MCF 10A (cell line): ENCODE measurements at places on chromosomes 2 and 18. TPM values are rescaled to one million over a fixed set of nuclear protein-coding genes. Genes with fewer than 3 reads are reported as not detected.

DNA sequence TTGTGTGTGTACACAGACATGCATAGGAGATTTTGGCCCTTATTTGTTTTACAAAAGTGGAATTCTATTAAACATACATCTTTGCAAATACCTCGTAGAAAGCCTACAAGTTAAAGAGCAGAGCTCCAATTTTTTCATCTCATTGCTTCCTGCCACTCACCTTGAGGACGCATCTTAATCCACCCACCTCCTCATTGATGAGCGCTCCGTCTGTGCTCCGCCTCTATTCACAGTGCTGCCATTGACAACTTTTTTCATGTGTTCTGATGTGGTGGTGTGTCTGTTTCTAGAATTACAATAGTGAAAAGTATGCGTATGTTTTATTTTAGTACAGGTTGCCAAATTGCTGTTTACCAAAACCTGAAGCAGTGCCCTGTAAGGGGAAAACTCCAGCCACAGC lies 36.3 kb downstream of the NEURL3 start:
- H3K27ac ChIP-seq: no peak overlapping the region
- H3K4me3 ChIP-seq: no peak overlapping the region
- no peaks in the 10 kb centered on the region for H3K4me1 ChIP-seq
- DNase-seq: no peak
- H3K36me3 ChIP-seq: no peaks in the 10 kb centered on the region
- H3K27me3 ChIP-seq: peaks cover 32% of the 10 kb centered on the region

- DNase-seq: no peak
- H3K4me1 ChIP-seq: peaks cover 17% of the 10 kb centered on the region
These were observed 27.9 kb upstream of the GLI2 start for GRCh38 chr2:120707816-120708215.

LYPD6B gene
- 0.37 TPM in 2 replicates for total RNA-seq

DNA sequence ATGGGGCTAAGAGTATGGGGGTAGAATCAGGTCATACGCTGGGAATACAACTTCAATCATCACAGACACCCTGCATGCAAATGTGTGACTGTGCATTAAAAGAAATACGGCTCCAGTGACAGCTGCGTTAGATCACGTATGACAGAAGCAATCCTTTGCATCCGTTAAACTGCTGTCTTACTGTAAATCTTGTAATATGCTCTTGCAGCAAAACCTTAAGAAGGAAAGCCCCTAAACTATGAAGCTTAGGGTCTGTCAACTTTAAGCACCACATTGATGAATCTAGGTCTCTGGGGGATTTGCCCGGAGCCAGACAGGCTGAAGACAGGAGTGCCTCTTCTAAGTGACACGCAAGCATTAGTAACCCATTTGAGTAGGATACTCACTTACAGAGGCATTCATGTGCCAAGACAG lies 84.7 kb upstream of the EML6 start:
- no peak overlapping the region for H3K4me3 ChIP-seq
- no peak overlapping the region for H3K27ac ChIP-seq
- no peaks in the 10 kb centered on the region for H3K27me3 ChIP-seq
- H3K4me1 ChIP-seq: peaks cover 18% of the 10 kb centered on the region
- peaks cover 72% of the 10 kb centered on the region for H3K36me3 ChIP-seq
- no peak for DNase-seq

SPATA3 gene
- total RNA-seq: not detected in 2 replicates

- H3K27ac ChIP-seq: no peak overlapping the region
- no peak overlapping the region for H3K4me3 ChIP-seq
- H3K27me3 ChIP-seq: peaks cover 17% of the 10 kb centered on the region
- DNase-seq: no peak
- peaks cover 2% of the 10 kb centered on the region for H3K4me1 ChIP-seq
- H3K36me3 ChIP-seq: no peaks in the 10 kb centered on the region
These were observed 32.1 kb upstream of the INSIG2 start for GRCh38 chr2:118056165-118056534.

LHCGR gene
- not detected in 2 replicates for total RNA-seq

DNA sequence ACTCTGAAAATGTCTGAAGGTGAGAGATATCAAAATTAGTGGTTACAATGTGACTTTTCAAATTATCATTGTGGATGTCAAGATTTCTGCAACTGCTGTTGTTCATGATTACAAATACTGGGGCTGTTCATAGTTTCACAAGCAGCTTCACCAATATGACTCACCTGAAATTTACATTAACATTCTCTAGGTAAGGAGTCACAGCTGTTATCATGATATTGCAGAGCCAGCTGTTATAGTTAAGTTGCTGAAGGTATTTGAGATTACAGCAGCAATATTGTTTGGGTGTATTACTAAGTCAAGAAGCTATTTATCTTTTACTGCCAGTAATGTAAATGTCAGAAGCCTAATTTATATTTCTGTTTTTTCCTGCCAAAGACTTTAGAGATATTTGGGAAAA lies 140.0 kb downstream of the MC4R start:
- H3K27me3 ChIP-seq: peaks cover 28% of the 10 kb centered on the region
- no peak overlapping the region for H3K27ac ChIP-seq
- H3K4me1 ChIP-seq: no peaks in the 10 kb centered on the region
- no peaks in the 10 kb centered on the region for H3K36me3 ChIP-seq

KCNG2 gene
- not detected in 2 replicates for total RNA-seq

- H3K4me3 ChIP-seq: peak within 1 kb of the TSS; percentile 84
- H3K4me1 ChIP-seq: peaks cover 29% of the 10 kb centered on the region
- no peaks in the 10 kb centered on the region for H3K36me3 ChIP-seq
These were observed at the start of gene SERPINE2 for GRCh38 chr2:224039080-224039769. SERPINE2 (minus strand) TSS chr2:224039286; CDS start chr2:224001900, 37,386 bp downstream.

GRCh38 chr2:192669505-192670091 lies 474.9 kb upstream of the TMEFF2 start:
- H3K4me3 ChIP-seq: no peak overlapping the region
- DNase-seq: no peak
- no peak overlapping the region for H3K27ac ChIP-seq
- H3K36me3 ChIP-seq: no peaks in the 10 kb centered on the region
- H3K27me3 ChIP-seq: no peaks in the 10 kb centered on the region
- H3K4me1 ChIP-seq: no peaks in the 10 kb centered on the region

ARHGAP15 gene
- 0.61 TPM in 1 of 2 replicates, not detected in the other for total RNA-seq
